ENCODE measurements at places on chromosomes 1 and 21.

GRCh38 chr1:228305721-228306152, 97.9 kb downstream of the OBSCN start:
- no peak for DNase-seq

DNA sequence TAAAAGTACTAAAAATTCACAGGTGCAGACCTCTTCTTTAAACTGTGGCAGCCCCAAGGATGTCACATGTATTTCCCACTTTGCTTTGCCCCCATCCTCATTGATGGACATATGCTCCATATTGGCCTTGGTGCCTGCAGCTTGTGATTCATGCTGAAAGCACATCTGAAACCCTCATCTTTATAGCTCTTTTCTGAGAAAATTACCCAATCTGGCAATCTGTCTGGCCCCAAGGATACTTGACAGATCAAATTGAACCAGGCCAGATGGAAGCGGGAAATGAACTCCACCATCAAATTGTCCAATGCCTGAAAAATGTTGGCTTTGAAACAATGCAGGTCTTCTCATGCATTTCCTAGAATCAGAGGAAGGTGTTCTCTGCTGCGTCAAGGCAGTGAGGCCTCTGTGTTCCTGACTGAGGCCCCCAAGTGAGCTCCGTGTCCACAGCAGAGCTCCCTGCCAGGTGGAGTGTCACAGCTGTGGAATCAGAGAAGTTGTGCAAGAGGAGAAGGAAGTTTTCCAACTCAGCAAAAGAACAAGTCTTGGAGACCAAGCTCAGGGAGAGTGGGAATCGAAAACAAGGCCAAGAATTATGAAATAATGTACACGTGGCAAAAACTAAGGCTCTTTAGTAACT, 323.7 kb downstream of the PLPP3 start:
- DNase-seq = no peak

DNA sequence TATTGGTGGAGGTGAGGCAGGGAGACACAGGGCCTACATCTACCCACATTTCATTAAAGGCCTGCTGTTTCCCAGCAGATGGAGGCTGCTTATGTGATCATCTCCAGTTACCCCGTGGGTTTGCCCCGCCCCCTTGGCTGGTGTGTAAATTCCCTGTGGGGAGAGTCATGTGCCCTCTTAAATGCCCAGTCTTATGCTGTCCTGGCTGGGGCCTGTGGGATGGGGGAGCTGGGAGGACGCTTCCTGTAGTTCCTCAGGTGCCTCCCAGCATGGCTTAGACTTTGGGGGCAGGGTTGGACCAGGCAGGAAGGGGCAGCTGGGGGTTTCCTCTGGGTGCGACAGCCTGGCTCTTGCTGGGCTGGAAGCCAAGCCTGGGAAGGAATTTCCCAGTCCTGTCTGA, 15.5 kb upstream of the CITED4 start:
- DNase-seq = no peak

DNA sequence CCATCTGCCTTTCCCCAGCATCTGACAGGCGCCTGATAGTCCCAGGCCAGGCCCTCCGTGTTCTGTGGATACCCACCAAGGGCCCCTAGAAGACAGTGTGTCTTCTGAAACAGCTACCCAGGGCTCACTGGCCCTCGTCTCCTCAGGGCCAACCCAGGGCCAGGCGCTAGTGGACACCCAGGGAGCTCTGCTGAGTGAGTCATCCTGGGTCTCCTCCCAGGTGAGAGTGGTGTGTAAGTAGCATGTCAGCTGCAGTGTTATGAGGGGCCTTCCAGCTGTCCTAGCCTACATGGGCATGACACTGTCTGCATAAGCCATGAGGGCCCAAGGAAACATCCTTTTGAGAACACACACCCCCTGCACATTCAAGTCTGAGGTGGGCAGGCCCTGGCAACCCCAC, 36.7 kb downstream of the CHD5 start:
- DNase-seq = no peak

DNA sequence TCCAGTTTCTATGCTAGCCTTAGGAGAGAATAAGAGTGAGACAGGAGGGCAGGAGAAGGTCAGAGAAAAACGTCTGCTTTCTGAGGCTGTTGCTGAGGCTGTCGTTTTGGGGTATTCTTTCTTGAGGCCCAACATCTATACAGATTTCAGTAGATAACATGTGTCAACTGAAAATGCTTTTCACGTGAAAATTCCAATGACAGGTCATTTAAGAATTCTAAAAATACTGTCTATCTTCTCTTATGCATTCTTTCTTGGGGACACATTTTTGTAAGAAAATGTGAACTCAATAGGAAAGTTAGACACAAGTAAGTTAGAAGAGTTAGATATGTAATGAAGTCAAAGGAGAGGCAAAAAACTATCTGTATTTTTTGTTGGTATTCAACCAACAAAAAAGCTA, 150.8 kb downstream of the TGFB2 start:
- DNase-seq = no peak
